Omental fat pad (tissue), 4 donors: ENCODE measurements at places on chromosomes 2 and 18. TPM values are rescaled to one million over a fixed set of nuclear protein-coding genes. Genes with fewer than 3 reads are reported as not detected.

DNA sequence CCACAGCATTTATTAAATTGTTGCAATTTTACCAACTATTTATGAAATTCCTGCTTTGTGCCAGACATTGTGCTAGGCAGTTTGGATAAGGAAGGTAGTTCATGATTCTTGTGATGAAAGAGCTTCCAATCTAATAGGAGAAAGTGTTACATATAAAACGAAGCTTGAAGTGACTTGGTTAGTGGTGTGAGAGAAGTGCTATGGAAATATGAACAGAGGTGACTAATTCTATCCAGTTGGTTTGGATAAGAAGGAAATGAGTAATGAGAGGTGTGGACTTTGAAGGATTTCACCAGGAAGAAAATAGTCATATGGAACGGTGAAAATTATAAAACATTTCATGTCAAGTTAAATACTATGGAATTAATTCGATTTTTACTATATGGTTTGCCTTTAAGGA lies 48.6 kb downstream of the EML6 start:
- DNase-seq = no peak

DNA sequence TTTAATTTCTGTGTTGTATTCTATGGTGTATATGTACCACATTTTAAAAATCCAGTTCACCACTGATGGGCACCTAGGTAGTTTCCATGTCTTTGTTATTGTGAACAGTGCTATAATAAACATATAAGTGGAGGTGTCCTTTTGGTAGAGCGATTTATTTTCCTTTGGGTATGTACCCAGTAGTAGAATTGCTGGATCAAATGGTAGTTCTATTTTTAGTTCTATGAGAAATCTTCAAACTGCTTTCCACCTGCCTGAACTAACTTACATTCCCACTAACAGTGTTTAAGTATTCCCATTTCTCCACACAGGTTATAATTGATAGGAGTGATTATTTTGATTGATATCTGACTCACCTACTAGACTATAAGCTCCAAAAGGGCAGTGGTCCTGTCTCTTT lies 148.2 kb downstream of the BABAM2 start:
- no peak for DNase-seq

GRCh38 chr2:62801110-62801509 lies 95.6 kb downstream of the EHBP1 start:
- no peak for DNase-seq

DNA sequence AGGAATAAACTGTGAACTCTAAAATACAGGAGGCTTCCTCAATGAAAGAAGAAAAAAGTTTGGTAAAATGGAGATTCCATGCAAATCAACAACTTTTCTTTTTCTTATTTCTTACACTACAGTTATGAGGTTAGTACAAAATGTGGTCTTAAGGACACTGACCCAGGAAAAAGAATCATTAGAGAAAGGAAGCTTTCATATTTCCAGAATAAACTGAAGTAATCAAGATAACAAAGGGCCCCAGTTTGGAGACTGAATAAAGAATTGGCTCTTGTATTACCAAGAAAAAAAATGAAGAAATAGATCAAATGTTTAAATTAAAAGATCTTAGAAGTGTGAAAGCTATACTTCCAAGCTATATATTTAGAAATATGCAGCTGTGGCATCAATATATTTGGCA lies 72.3 kb downstream of the SLC66A3 start:
- no peak for DNase-seq

GRCh38 chr2:2562867-2563266 lies 231.8 kb upstream of the MYT1L start:
- no peak for DNase-seq

- no peak for DNase-seq
These were observed 56.4 kb downstream of the MERTK start for GRCh38 chr2:111954602-111955332.

DNA sequence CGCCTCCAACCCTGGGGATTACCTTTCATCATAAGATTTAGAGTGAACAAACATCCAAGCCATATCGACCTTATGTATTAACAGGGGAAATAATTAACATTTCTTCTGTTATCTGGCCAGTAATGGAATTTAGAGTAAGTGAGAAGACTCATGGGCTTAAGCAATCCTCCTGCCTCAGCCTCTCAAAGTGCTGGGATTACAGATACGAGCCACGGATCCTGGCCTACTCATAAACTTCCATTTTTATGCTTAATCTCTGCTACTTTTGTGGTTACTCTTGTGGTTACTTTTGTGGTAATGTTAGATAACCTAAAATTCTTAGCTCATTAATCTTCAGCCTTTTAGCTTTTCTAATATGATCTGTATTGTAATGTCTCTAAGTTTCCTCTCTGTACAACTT lies 159.3 kb upstream of the SLC8A1 start:
- no peak for DNase-seq

- no peak for DNase-seq
These were observed 50.4 kb downstream of the UXS1 start for GRCh38 chr2:106143495-106144215.

- no peak for DNase-seq
These were observed 96.5 kb downstream of the XIRP2 start for GRCh38 chr2:166984797-166985196.

DNA sequence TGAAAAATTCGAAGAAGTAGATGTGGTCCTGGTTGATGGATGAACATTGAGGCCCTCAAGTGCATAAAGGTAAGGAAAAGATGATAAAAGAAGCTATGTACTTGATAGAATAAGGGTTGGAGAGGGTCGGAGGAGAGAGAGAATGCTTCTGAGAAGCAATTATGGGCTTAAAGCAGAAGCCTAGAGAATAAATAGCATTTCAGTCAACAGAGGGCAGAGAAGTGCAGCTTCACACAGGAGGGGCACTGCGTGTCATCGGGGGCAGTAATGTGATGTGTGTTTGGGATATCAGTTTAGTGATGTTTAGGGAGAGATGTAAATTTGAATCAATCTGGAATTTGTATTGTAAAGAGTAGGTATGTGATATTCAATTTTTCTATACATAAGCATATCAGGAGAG lies 334.5 kb downstream of the PIK3C3 start:
- DNase-seq = no peak

DNA sequence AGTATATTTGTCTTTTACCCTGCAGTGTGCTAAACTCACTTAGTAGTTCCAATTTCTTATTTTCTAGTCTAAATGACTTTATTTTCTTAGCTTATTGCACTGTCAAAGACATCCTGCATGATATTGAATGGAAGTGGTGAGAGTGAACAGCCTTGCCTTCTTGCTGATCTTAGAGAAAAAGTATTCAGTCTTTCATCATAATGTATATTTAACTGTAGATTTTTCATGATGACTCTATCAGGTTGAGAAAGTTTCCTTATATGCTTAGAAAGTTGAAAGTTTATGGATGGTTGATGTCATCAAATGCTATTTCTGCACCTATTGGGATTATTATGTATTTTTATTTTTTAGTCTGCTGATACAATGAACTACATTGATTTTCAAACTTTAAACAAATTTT lies 21.3 kb upstream of the COL3A1 start:
- DNase-seq = no peak

Gene ADRA2B
- 9.8 TPM for total RNA-seq

Gene FEV
- total RNA-seq = not detected

Gene DUSP2
- 199 TPM for total RNA-seq

Gene POTEC
- total RNA-seq = not detected

Gene SPHKAP
- not detected for total RNA-seq

Gene NT5C1B
- not detected for total RNA-seq

Gene BMP10
- total RNA-seq = not detected

Gene HJURP
- total RNA-seq = 2.3 TPM

Gene SERPINB10
- 0.31 TPM for total RNA-seq

Gene GLB1L
- total RNA-seq = 9.0 TPM

Gene LRATD1
- total RNA-seq = 4.4 TPM

Gene DNER
- 12.2 TPM for total RNA-seq
